ENCODE measurements at places on chromosomes 2 and 18.

DNA sequence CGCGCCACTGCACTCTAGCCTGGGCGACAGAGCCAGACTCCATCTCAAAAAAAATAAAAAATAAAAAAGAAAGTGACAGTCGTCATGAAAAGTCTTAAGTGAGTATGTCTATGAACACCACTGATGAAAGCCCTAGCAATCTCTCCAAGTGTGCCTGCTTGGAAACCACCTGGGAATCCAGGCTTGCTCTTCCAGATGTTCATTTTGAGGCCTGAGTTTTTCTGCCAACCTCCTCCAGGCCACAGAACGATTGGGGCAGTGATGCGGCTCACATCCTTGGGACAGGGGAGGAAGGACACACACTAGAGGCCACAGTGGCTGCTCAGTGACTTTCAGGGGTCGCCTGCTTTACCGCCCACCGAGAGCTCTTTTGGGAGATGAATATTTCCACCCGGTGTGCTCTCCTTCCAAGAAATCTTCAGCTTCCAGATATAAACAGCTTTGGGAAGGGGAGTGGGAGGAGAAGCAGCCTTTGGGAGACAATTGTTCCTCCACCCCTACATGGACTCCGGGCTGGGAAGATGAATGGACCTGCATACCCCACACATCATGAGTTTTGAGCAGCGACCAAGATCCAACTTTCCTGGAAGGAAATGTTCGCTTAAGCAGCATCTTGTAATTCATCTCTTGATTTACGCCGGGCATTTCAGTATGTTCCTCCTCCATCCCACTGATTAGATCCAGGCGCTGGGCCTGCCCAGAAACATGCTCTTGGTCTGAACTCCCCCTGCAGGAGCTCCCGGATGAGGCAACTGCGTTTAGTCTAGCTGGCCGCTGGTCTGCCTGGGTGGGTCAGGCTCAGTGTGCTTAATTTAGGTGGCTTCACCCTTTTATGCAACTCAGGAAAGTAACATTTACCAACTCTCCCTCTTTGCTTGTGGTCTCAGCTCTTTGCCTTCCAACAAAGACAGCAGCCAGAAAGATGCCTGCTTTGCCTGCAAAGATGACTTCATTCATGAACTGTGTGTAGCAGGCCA is 6.2 kb upstream of the ARMC9 start:
- no peaks in the 10 kb centered on the region for H3K27me3 ChIP-seq
- H3K27ac ChIP-seq: peak overlapping the region; percentile 40
- no peak overlapping the region for H3K4me3 ChIP-seq
- peaks cover 28% of the 10 kb centered on the region for H3K4me1 ChIP-seq
- peak; percentile 92 for DNase-seq
- H3K36me3 ChIP-seq: no peaks in the 10 kb centered on the region

GRCh38 chr2:199458009-199458805 is 468 bp upstream of the SATB2 start:
- H3K27ac ChIP-seq: peak overlapping the region; percentile 77
- H3K4me3 ChIP-seq: peak overlapping the region; percentile 87
- H3K36me3 ChIP-seq: no peaks in the 10 kb centered on the region
- DNase-seq: peak; percentile 72
- H3K27me3 ChIP-seq: no peaks in the 10 kb centered on the region
- H3K4me1 ChIP-seq: peaks cover 17% of the 10 kb centered on the region

DNA sequence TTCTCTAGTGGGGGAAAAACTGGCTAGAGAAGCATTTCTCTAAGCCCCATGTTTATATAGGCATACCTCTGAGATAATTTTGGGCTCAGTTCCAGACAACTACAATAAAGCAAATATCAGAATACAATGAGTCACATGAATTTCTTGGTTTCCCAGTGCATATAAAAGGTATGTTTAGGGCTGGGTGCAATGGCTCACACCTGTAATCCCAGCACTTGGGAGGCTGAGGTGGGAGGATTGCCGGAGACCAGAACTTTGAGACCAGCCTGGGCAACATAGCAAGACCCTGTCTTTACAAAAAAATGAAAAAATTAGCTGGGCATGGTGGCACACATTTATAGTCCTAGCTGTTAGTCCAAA is 22.2 kb downstream of the TSN start:
- no peak overlapping the region for H3K27ac ChIP-seq
- DNase-seq: no peak
- H3K4me3 ChIP-seq: no peak overlapping the region
- peaks cover 8% of the 10 kb centered on the region for H3K27me3 ChIP-seq

GRCh38 chr2:224966613-224967012 is 75.7 kb downstream of the DOCK10 start:
- DNase-seq: no peak
- no peaks in the 10 kb centered on the region for H3K36me3 ChIP-seq
- no peak overlapping the region for H3K4me3 ChIP-seq
- peaks cover 22% of the 10 kb centered on the region for H3K4me1 ChIP-seq
- H3K27ac ChIP-seq: no peak overlapping the region

- H3K27ac ChIP-seq: no peak overlapping the region
- H3K36me3 ChIP-seq: no peaks in the 10 kb centered on the region
- H3K27me3 ChIP-seq: no peaks in the 10 kb centered on the region
- no peaks in the 10 kb centered on the region for H3K4me1 ChIP-seq
These were observed 202.8 kb downstream of the DNER start for GRCh38 chr2:229511524-229511923.

- no peak overlapping the region for H3K27ac ChIP-seq
- no peak overlapping the region for H3K4me3 ChIP-seq
- no peaks in the 10 kb centered on the region for H3K27me3 ChIP-seq
- H3K36me3 ChIP-seq: no peaks in the 10 kb centered on the region
These were observed 151.5 kb downstream of the ERBB4 start for GRCh38 chr2:212387146-212387545.

DNA sequence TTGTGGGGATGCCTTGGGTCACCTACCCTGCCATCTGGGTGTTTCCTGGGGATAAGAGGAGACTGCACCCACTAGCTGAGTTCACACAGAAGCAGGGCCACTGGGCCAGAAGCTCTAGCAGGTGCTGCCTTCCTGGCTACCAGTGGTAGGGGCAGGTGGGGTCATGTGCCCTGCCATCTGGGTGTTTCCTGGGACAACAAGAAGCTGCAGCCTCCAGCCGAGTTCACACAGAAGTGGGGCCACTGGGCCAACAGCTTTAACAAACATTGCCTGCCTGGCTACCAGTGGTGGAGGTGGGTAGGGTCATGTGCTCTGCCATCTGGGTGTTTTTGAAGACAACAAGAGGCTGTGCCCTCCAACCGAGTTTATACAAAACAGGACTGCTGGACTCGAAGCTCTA is 282.2 kb upstream of the SYT4 start:
- H3K4me3 ChIP-seq: no peak overlapping the region
- no peaks in the 10 kb centered on the region for H3K4me1 ChIP-seq
- no peaks in the 10 kb centered on the region for H3K36me3 ChIP-seq
- no peaks in the 10 kb centered on the region for H3K27me3 ChIP-seq
- no peak overlapping the region for H3K27ac ChIP-seq

- no peak overlapping the region for H3K4me3 ChIP-seq
- peaks cover 15% of the 10 kb centered on the region for H3K4me1 ChIP-seq
- no peaks in the 10 kb centered on the region for H3K27me3 ChIP-seq
- DNase-seq: peak; percentile 94
- H3K36me3 ChIP-seq: no peaks in the 10 kb centered on the region
These were observed 84.2 kb upstream of the LAPTM4A start for GRCh38 chr2:20135631-20136050.

DNA sequence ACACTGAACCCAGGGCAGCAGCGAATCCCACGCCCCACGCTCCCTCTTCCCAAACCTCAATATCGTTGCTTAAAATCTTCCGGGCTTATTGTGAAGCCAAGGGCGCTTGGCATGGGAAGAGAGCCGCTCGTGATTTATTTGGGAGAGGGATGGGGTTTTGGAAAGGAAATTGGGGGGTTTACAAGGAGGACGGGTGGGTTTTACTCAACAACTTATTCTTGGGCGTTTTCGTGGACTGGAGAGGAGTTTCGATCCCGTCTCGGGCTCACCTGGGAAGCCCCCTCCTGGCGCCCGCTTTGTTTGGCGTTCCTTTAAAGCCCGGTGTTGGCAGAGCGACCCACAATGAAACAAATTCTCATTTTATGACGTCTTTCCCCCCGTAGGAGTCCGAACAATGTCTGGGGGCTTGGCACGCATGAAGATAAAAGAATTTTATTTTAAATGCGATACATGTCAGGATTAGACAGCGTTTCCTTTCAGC is 135.3 kb downstream of the INSIG2 start:
- H3K4me3 ChIP-seq: peak overlapping the region; percentile 63
- H3K27me3 ChIP-seq: peaks cover 51% of the 10 kb centered on the region
- H3K4me1 ChIP-seq: peaks cover 4% of the 10 kb centered on the region

GRCh38 chr2:84417453-84418145 is 41.5 kb downstream of the SUCLG1 start:
- H3K27me3 ChIP-seq: no peaks in the 10 kb centered on the region
- DNase-seq: no peak
- H3K36me3 ChIP-seq: no peaks in the 10 kb centered on the region
- H3K4me1 ChIP-seq: no peaks in the 10 kb centered on the region
- H3K4me3 ChIP-seq: no peak overlapping the region
